Mucosa of gallbladder (tissue), 1 donor: ENCODE measurements at places on chromosomes 1 and 21.
A peak's percentile ranks its signal among the peaks of the same experiment; 100 is the strongest.

DNA sequence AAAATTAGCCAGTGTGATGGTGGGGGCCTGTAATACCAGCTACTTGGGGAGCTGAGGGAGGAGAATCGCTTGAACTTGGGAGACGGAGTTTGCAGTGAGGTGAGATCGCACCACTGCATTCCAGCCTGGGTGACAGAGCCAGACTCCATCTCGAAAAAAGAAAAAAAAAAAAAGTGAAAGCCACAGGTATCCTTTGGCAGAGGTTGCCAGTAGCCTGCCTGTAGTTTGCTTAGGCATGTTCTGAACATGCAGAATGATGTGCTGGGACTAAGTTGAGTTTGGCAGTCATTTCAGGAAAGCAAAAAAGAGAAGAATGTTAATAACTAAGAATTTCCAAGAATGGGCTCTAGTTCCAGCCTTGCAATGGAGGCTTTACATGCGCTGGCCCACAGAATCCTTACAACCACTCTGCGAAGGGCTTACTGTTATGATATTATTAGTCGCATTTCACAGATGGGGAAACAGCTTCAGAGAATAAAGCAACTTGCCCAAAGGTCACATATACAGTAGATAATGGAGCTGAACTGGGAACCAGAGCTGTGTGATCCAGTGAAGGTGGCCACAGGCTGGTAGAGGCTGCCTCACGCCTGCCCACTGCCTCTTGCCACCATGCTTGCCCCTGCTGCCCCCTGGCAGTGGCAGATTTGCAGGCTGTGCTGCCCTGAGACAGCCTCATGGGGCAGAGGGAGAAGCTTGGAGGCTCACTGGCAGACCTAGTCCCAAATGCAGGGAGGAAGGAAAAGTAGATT lies 66.5 kb upstream of the LYST start:
- no peak for DNase-seq

DNA sequence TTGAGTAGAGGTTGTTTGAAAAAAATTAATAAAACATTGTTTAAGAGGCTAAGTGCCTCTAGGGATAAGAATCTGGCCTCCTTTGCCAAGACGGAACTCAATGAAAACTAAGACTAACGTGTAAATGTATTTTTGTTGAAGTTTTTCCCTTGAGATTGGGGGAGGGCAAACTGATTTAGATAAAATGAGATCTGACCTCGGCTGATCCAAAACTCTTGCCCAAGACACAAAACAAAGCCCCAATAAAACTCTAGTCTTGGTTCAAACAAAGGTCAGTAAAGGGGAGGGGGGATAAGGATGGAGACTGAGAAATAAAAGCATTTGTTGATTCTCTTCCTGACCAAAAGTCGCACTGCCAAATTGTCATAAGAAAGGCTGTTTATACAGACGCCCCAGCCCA lies 134.8 kb upstream of the DPT start:
- no peak for DNase-seq

DNA sequence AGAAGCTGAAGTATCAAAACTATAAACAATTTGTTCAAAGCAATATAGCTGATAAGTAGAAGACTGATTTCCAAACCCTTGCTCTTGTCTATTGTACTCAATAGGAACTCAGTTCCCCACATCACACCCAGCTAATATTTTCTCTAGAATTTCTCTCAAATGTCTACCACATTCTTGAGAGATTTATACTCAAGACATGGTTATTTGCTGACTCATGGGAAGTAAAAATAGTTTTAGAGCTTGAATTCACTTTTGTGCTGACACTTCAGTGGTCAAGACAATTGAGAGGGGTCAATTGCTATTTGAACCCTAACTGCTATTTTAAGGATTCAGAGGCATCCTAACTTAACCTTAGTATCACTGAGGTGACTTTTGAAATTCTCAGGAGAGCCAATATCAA lies 99.0 kb downstream of the TNNI3K start:
- DNase-seq = no peak

- no peak for DNase-seq
These were observed 3881.6 kb downstream of the SRGAP2C start for GRCh38 chr1:125066385-125066784.

DNA sequence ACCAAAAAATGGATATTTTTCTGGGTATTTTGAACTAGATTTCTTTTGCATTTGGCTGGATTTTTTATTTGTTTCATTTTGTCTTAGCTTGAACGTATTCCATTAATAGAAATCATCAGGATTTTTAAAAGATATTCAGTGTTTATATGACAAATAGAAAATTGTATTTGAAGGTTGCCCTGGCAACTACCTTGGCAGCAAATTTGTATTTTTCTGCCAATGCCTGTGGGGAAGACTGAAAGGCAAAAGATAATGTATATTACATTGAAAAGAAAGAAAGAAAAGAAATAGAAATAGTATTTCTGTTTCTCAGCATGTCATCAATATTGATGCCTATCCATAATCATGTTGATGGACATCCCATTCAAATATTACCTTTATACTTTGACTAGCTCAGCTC lies 16.8 kb downstream of the VCAM1 start:
- DNase-seq = no peak

DNA sequence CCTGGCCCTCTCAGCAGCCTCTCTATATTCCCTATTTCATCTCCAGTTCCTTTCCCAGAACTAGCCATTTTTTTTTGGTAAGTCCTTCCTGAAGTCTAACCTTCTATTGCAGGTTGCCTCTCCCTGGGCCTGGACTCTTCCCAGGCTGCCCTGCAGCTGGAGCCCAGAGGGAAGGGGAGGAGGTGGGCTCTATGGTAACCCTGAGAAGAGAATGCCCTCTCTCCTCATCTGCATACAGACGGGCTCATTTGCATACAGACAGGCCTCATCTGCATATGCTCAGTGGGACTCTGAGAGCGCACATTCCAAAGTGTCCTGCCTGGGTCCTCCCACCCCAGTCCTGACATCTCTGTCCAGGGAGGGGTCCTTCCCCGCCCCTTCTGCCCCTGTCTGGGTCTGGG lies 32.7 kb downstream of the RHBG start:
- no peak for DNase-seq

DNA sequence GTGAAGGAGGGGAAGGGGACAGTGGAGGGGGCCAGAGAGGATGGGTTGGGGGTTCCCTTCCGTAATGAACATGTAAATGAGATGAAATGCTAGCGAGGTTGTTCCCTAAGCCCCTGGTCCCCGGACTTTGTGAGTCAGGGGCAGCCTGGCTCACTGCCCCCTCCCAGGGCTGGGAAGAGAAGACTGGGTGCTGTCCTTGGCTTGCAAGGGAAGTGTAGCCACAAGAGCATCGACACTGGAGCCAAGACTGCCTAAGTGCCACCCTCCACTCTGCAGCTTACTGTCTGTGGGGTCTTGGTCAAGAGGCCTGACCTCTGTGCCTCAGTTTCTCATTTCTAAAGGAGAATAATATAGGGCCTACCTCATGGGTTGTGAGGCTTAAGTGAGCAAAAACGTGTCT lies 483 bp downstream of the PEAR1 start:
- no peak for DNase-seq

GRCh38 chr1:8373581-8374241 lies 55.8 kb downstream of the SLC45A1 start:
- DNase-seq = peak; percentile 74

DNA sequence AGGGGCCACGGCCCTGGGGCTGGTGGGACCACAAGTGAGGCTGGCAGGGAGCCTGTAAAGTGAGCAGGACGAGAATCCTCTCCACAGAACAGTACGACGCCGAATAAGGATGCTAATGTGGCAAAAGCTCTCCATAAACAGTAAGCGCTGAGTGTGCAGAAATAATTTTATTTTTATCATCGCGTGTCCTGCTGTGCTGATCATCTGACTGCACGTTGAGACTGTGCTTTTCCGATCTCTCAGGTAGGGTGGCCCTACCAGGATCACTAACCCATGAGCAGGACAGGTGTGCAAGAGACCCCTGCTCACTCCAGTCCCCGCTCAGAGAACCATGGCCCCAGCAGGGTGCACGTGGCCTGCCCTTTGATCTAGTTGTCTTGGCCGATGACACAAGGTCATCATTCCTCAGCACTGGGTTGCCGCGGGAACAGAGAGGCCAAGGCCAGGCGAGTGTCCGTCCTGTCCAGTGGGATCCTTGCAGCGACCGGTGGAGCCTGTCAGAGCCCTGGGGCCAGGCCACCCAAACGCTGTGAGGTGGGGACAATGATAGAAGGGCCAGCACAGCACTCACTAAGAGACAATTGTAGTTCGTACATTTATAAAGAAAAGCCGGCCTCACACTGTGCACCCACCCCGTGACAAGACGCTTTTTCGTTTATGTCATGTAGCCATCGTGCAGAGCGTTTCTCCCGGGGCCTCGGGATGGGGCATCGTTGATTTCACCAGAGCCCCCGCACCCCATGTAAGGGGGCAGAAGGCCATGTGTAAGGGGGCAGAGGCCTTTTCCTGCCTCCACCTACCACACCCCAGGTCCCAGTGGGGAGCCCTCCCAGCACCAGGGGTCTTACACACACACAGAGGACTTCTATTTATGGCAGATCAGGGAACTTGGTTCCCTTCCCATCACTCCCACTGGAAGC lies 52.7 kb upstream of the ADARB1 start:
- DNase-seq = no peak

GRCh38 chr1:8495928-8496401 lies 178.1 kb downstream of the SLC45A1 start:
- DNase-seq = no peak

GRCh38 chr1:54845772-54846171 lies 41.2 kb downstream of the DHCR24 start:
- DNase-seq = no peak

GRCh38 chr1:242449661-242450060 lies 74.8 kb downstream of the PLD5 start:
- no peak for DNase-seq

GRCh38 chr21:37675202-37675801 lies 241.0 kb downstream of the KCNJ6 start:
- DNase-seq = peak; percentile 51

DNA sequence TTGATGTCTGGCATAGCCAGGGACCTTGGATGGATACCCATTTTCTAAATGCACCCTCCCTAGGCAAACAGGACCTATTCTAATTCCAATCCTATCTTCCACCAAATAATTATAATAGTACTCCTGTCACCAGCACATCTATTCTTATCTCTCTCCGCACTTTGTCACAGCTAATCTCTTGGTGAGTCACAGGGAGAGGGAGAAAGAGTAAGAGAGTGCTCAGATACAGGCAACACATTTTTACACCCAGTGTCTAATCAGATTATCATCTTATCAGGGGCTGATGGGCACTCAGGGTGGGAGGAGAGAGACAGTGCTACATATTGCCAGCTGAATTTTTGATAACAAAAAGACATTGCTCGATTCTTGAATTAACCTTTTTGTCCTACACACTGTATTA lies 275.0 kb upstream of the BEND5 start:
- no peak for DNase-seq

- DNase-seq = no peak
These were observed 83.3 kb downstream of the LACTBL1 start for GRCh38 chr1:22889213-22889827.

GRCh38 chr1:17075470-17076255 lies 21.8 kb upstream of the SDHB start:
- DNase-seq = no peak

GRCh38 chr1:15214527-15214926 lies 32.5 kb upstream of the FHAD1 start:
- peak; percentile 64 for DNase-seq

DNA sequence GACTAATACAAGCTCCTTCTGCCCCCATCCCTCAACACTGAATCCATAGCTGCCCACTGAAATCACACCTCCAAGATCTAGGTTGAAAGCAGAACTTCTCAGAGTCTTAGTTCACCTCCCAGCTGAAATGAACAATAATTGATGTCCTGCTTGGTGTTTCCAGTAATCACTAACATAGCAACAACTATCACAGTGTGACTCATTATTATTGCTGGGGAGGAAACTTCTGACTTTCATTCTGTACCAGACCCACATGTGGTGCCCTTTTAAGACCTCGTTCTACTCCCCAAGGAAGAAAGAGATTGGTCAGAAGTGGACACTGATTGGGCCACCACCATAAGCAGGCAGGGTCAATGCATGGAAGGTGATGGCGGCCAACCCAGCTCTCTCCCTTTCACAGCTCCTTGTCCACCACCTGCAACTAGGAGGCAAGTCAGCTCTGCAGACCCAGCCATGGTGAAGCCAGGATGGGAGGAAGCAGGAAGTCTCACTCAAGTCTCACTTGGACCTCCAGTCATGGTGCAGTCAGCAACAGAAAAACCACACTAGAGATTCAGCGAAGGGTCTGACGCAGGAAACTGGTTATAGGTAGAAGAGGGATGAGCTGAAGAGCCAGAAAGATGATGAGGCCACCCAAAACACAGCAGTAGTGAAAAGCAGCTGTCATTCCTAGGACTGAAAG lies 720.2 kb downstream of the PTPRU start:
- DNase-seq = no peak

- DNase-seq = peak; percentile 70
These were observed 40.9 kb upstream of the BEND5 start for GRCh38 chr1:48817505-48818114.

DNA sequence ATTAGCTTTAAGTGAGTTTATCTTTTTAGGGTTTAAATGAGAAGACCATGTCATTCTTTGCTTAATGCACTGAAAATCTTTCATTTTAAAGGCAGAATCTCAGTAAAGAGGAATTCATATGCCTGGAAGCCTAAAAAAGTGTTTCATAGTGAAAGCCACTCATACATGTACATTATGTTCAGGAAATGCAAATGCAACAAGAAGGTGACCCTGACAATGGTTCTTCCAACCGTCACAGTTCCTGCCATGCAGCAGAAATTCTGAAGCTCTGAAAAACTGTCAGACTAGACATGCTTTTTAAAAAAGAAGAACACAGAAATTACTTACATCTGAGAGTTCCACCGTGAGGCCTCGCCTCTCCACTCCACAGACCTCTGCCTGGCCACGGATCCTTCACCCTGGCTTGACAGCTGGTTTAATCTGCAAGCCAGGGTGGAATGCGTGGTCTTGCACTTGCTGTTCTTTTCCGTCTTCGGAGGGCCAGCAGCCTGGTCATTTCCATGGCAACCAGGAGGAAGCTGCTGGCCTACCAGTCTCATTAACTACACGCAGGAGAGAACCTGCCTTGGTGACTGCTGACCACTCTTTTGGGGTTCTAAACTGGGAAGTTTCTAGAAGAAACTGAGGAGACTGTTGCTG lies 41.8 kb upstream of the PAXBP1 start:
- no peak for DNase-seq

- DNase-seq = no peak
These were observed 17.6 kb upstream of the NID1 start for GRCh38 chr1:236082526-236082925.

DNA sequence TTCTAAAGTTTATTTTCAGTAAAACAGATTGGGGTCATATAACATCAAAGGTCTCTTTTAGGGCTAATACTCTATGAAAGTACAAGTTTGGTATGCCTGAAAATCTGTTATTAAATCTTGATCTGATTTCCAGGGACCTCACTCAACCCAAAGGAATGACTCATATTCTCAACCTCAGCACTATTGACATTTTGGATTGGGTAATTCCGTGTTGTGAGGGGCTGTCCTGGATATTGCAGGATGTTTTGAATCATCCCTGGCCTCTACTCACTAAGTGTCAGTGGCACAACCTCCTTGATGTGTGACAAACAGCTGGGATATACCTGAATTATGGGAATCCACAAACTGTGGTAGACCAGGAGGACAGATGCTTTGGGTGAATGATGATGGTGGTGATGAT lies 51.5 kb upstream of the CYP2J2 start:
- DNase-seq = no peak
